ENCODE measurements at places on chromosomes 11 and 22.

DNA sequence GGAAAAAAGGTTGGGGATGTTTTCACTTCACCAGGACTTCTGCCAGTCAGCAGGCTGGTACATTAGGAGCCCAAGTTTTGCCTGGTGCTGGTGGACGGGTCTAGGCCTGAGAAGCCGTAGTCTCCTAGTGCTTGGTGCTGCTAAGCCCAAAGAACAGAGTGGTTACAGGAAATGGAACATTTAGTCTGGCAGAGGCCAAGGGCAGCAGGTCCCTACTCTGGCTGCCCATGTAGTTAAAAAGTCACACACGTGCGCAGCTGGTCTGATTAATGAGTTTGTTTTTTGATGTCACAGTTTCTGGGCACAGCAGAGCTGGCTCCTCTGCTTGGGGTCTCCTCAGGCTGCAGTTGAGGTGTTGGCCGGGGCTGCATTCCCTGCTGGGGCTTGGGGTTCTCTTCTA lies 20.6 kb downstream of the BCR start:
- no peak for DNase-seq

- DNase-seq = no peak
These were observed 319.7 kb downstream of the DDX10 start for GRCh38 chr11:108984523-108984922.

DNA sequence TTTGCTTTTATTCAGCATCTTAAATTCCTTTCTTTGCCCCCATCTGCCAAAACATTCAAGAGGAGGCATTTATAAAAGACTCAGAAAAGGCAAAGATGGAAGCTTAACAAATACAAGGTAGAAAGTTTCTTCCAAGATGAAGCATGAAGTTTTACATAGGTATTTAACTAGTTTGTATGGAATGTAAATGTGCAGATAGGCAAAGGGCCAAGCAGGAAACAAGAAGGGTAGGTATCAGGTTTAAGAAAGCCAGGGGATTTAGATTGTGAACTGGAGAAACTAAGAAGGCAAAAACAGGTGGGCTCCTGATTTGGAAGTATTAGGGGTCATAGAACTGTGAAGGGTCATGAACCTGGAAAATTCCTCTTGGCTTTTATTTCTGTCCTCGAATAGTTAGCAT lies 62.6 kb downstream of the PPP2R1B start:
- no peak for DNase-seq

DNA sequence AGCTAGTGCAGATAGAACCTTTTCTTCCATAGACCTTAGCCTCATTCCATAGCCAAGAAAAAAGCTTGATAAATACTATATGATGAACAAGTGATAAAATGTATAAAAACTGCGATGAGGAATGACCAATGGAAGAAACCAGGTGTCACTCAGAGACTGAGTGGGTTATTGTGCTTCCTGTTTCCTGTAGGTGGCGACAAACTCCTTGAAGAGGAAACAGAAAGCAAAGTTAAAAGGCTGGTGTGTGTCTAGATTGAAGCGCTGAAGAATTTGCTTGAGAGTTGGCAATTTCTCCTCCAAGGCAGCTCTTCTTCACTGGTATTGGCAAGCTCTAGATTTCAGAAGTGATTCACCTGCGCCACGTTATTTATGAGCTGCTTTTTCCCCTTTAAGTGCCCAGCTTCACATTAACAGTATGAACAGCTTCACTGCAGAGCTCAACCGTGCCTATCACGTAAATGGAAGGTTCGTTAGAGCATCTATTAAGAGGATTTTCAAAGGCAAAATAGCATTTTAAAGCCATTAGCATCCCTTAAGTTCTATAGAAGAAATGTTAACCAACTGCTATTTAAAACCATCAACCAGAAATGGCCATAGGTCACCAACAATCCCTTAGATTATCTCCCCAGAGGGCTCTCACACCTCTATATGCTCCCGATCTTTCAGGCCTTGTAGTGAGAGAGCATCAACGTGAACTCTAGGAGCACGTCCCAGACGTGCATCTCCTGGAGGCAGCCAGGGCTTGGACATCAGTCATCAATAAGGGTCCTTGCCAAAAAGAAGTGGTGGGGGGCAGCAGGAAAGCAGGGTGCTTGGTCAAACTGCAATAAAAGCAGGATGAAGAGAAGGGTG lies 179.4 kb downstream of the CADM1 start:
- peak; percentile 11 for DNase-seq

GRCh38 chr22:49763696-49764095 lies 64.0 kb downstream of the BRD1 start:
- no peak for DNase-seq

GRCh38 chr11:90434858-90435257 lies 212.0 kb upstream of the CHORDC1 start:
- no peak for DNase-seq

GRCh38 chr22:50396751-50397370 lies 53.7 kb downstream of the PPP6R2 start:
- DNase-seq = no peak

DNA sequence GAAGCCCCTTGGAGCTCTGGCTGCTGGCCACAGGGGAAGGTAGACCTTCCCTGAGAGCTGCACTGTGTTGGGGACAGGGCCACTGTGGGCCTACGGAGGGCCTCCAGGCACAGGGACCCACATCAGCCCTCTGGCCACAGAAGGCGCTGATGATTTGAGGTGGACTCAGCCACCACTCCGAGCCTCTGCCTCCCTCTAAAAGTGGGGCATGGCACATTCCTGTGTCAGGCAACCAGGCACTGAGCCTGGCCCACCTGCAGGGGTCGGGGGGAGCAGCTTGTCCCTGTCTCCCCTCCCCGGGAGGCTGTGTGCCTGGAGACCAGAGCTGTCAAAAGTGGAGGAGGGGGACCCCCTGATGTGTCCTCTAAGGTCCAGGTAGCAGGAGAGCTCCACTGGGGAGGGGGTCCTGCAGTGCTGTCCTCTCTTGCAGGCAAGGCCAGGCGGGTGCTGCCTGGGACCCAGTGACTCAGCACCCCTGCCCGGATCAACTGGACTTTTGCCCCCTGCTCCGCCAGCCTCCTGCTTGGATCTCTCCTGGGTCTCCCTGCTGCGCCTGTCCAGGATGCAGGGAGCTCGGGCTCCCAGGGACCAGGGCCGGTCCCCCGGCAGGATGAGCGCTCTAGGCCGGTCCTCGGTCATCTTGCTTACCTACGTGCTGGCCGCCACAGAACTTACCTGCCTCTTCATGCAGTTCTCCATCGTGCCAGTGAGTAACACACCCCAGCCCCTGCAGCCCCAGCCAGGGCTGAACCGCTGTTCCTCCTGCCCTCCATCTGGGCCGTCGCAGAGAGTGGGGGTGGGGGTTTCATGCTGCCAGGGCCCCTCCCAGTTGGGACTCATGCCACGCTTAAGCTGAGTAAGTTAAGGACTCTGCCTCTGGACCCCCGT lies 17.5 kb upstream of the CDKN1C start:
- DNase-seq = no peak

DNA sequence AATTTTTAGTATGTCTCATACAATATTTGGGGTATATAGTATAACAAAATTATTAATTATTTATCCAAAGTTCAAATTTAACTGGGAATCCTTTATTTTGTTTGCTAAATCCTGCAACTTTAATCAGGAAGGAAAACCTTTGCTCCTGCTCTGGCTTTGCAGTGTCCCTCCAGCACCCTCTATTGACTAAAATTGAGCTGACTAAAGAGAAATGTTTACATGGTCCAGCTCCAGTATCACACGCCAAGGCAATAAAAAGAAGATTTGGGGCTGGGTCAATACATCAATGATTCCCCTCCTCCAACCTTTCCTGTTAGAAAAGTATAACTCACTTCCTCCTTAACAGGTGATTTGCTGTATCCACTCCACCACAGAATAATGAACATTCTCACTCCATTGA lies 153.0 kb upstream of the LRRC4C start:
- no peak for DNase-seq

DNA sequence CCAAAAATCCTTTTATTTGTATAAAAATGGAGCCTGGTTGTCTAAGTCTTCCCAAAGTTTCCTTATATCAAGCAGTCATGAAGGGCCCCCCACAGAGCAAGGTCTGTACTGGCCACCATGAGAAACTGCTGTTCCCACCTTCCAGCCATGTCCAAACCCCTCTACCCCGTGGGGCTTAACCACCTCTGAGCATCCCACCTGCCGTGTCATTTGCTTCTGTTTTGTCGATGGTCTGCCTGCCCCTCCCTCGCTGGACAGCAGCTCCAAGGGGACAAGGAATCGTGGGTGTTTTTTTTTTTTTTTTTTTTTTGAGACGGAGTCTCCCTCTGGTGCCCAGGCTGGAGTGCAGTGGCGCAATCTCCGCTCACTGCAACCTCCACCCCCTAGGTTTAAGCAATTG lies 11.1 kb upstream of the ANO1 start:
- no peak for DNase-seq

DNA sequence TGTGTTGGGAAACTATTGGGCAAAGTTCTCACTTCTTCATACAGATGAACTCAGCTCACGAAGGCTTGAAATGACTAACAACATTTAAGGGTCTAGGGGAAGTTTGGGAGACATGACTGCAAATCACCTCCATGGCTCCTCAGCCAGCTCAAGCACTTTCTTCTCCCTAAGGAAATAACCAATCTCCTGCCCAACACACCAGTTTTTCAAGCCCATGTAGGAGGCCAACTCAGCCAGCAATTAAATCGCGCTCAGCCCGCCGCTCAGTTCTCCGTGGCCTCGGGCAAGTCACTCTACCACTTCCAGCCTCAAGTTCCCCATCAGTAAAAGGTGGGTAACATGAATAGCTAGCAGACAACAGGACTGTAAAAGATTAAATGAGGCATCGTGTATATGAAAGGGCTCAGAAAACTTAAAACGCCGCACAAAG lies 796 bp downstream of the POLDIP3 start:
- no peak for DNase-seq

DNA sequence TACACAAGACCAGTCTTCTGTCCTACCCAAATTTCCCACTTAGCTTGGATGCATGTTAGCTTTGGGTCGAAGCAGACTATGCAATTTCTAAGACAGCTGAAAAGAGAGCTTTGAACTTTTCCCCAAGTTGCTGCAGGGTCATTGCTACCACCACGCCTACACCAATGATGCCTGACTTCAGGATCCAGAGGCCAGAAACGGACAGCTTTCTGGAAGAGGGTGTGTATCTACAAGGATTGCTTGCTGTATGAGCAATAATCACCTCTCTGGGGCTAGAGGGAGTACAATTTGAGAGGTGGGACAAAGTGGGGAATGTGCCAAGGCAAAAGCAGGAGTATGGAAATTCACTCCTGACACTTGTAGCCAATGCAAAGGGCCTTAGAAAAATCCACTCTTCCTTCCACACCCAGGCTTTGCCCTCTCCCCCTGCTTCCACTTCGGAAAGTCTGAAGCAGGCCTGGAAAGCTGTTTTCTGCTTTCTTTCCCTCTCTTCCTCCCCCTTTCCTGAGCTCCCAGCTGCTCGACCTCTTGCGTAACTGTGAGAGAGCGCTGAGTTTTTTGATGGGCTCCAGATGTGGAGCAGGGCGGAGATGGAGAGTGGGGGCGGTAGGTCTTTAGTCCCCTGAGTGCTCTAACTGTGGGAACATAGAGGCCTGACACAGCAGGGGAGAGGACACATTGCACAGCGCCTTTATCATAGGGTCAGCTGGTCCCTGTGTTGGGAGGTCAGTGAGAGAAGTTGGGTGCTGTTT lies 2.1 kb upstream of the PHLDB1 start:
- DNase-seq = peak; percentile 85

DNA sequence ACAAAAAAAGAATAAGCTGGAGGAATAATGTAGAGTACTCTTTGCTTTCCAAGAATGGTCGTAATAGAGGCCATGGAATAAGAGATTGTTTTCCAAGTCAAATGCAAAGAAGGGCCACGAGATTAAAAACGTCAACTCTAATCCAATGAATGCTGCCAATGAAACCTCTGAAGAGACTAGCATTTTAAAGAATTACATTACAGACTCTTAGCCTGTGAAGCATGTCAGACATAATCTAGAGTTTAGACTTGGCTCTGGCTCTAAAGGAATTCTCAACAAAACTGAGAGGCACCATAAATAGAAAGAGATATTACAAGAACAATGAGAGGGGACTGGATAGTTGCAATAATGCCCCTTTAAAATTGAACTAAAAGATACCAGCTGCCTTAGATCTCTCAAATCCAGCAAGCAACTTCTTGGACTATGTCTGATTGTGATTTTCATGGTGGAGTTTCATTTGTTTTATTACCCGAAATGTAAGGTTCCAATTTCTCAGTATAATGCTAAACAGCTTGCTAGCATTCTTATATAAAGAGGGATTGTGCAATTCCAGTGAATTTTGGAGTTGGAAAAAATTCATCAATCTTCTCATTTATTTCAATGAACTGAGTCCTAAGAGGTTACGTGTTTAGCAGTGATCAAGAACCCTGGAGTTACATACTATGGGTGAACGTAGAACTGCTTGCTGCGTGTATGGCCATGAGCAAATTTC lies 5.6 kb downstream of the ETS1 start:
- no peak for DNase-seq

- DNase-seq = no peak
These were observed 12.8 kb downstream of the BRD1 start for GRCh38 chr22:49814856-49815255.

DNA sequence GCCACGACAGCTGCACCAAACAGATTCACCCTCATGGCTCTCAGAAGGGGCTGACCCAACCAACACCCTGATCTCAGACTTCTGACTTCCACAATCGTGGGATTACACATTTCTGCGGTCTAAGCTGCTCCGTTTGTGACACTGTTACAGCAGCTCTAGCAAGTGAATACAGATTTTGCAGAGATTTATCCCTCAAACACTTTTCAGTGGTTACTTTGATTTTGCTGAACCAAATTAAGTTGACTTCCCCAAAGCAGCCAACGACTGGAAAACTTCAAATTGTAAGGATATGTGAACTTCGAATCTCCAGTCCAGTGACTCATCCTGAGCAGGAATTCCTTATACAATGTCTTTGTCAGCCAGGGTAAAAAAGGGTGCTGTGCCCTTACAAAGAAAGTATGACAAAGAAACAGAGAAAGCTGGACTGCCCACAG lies 14.8 kb upstream of the INCENP start:
- peak; percentile 37 for DNase-seq

GRCh38 chr22:22840780-22841179 lies 46.8 kb upstream of the IGLL5 start:
- DNase-seq = no peak

GRCh38 chr11:88494848-88495247 lies 157.3 kb upstream of the CTSC start:
- DNase-seq = no peak

DNA sequence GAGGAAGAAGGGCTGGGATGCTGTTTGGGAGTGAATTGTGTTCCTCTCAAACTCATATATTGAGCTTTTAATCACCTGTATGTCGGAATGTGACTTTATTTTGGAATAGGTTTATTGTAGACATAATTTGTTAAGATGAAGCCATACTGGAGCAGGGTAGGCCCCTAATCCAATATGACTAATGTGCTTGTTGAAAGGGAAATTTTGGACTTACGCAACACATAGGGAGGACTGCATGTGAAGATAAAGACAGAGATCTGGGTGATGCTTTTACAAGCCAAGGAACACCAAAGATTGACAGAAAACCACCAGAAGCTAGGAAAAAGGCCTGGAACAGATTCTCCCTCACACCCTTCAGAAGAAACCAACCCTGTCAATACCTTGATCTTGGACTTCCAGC lies 43.2 kb upstream of the OVCH2 start:
- DNase-seq = no peak

DNA sequence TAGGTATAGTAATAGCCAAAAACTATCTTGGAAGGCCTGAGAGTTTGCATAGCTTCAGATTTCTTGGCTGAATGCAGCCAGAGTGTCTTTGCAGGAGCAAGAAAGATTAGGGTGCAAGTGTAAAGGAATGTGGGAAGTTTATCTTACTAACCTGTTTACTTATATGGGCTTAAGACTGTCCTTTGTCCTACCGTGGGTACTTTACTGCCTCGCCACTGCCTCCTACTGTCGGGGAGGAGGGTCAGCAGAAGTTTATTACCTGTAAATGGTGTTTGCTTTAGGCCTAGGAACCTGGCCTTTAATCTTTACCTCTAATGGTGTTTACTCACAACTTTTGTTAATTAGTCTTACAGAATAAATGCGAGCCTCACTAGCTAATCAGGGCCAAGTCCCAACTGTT lies 633.8 kb downstream of the DLG2 start:
- DNase-seq = peak; percentile 1

Data from hepatic stellate cell (primary cell).